ENCODE measurements at places on chromosomes 4 and X.
A peak's percentile ranks its signal among the peaks of the same experiment; 100 is the strongest.

- DNase-seq, result no peak
Observed at GRCh38 chr4:148077581-148077980, 345.7 kb downstream of the ARHGAP10 start.

GRCh38 chr4:48546336-48546735, 56.3 kb downstream of the ZAR1 start:
- peak; percentile 12 for DNase-seq

DNA sequence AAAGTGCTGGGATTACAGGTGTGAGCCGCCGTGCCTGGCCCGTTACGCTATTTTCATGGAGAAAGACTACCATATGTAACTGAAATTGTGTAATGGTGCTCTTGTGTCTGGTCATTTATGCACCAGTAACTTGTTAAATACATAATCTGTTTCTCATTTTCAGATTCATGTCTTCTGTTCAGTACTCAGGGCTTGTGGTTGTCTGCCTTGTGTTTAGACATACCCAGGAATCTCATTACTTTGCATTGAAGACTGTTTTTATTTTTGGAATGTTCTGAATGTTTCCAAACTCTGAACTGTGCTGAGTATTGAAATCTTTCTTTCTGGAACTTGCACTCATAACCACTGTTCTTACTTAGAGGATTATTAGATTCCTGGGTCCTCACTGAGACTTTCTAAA, 52.8 kb downstream of the PDLIM5 start:
- no peak for DNase-seq

GRCh38 chr4:86975927-86976326, 41.1 kb downstream of the AFF1 start:
- no peak for DNase-seq

DNA sequence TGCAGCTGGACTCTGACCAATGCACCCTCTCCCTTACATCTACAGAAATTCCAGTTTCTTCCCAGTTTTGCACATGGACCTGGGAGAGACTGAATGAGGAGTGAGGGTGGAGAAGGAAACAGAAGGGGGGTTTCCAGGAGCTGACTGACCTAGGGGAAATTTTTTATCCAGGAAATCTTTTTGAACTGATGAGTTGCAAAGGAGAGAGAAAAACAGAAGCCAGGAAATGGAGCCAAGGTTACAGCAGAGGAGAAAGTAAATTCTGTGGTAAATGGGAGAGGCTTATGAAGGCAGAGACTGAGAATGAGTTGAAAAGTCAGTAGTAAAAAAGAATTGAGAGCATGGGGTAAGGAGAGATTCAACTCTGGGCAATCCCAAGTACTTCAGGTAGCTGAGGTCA, 192.8 kb downstream of the SMIM20 start:
- no peak for DNase-seq

- DNase-seq, result no peak
Observed at GRCh38 chr4:48602222-48602621, 112.2 kb downstream of the ZAR1 start.
